ENCODE measurements at places on chromosomes 6 and 20.
A peak's percentile ranks its signal among the peaks of the same experiment; 100 is the strongest.

- no peak for DNase-seq
Measured at GRCh38 chr20:3238616-3239025, 369 bp downstream of the SLC4A11 start.

DNA sequence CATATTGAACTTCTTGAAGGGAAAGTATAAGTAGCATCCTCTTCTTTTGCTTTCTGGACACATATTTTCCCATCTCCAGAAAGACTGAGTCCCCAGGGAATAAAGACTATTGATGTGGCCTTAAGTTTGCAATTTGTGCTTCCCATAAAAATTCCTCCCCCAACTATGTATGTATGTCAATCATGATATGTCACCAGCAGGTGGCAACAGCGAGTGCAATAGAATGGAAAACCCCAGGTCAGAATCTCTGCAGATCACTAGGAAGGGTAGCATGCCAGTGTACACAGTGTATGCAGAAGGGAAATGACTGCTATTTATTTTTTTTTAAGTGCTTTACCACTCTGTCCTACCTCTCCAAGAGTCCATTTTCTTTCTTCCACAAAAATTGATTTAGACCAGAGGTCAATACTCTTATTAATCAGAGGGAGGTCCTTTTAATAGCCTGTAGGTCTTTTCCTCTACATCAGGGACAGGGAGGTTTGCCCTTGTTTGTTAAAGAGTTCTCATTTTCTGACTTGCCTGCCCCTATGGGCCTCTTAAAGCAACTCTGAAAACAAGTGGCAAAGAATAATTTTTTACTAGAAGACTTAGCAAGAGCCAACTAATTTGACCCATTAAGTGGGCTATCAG lies 61.4 kb downstream of the BMP2 start:
- peak; percentile 5 for DNase-seq

DNA sequence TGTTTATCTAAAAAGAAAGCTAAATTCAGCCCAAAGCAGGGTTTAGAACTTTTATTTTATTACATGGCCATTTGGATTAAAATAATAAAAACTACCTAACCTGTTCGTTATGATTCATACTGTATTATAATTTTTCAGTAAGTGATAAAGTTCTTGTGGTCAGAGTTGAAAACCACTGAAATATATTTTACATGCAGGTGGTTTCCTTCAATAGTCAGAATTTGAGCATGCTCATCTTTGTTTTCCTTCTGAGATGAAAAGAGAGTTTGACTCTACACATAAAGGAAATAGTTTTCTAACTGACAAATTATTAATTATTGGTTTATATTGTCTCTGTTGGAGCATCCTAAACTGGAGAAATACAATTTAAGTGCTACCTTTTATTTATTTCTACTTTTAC lies 114.0 kb upstream of the FKBP1C start:
- no peak for DNase-seq

DNA sequence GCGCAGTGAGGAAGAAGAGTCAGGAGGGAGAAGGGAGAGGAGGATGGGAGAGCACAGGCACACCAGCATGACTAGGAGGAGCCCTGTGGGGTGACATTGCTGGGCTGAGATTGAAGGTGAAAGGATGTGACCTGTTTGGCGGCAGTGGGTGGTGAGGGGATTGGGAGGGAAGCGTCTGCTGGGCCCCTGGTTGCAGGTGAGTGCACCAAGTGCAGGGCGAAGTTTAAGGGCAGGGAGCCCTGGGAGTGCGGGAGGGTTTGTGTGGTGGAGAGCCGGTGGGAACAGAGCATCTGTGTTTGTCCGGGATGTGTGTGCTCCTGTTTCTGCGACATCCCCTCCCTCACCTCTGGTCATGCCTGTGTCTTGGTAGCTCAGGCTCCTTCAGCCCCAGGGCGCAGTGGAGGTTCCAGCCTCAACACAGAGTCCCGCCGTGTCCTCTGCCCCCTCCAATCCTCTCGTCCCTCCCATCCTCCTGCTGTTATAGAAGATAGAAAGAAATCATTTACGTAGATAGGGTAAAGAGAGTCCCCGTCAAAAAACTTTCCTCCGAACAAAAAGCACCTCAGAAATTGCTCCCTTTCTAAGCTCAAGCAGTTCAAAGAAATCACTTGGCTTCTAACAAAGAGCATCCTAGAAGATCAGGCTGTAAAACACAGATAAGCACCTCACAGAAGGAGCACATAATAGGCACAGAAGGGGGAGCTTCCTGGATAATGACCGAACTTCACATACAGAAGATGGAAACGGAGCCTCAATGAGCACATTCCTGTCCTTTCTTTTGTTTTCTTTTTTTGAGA lies 25.0 kb downstream of the ULBP1 start:
- DNase-seq = no peak

GRCh38 chr6:17949168-17949567 lies 38.3 kb downstream of the KIF13A start:
- DNase-seq = no peak
